ENCODE measurements at places on chromosomes 1 and 21.

DNA sequence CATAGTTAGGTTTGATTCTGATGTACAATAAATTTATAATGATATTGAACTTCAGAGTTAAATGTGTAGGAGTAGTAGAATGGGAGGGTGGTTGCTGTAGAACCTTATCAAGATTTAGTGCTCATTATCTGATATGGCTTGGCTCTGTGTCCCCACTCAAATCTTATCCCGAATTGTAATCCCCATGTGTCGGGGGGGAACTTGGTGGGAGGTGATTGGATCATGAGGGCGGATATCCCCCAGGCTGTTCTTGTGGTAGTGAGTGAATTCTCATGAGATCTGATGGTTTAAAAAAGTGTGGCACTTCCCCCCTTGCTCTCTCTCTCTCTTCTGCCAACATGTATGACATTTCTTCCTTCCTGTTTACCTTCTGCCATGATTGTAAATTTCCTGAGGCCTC, 265.5 kb downstream of the GRIK1 start:
- ATAC-seq = no peak

DNA sequence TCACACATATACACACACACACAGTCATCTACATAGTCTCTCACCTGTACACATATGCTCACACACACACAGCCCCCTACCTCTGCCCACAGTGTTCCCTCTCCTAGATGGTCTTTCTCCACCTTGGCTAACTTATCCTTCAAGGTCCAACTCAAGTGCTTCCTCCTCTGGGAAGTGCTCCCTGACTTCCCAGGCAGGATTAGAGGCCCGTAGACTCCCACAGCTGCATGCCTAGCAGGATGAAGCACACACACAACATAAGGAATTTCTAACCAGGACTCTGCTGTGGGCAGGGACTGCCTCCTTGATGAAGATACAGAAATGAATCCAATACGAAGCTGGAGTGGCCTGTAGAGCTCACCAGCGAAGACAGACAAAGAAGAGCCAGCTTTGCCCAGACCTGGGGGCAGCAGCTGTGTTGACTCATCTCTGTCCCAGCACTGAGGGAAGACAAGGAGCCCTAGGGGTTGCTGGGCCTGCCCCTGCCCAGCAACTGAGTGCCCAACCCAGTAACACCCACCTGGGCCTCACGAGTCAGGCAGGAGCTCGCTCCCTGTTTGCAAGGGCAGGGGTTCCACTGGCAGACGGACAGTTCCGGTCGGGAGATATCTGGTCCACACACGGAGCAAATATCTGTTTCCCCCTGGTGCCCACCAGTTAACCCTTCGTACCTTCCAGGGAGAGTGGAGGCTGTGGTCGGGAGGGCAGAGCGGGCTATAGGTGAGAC, 100.8 kb downstream of the DMRTB1 start:
- ATAC-seq = no peak

- ATAC-seq = no peak
These were observed 24.2 kb downstream of the OLFML2B start for GRCh38 chr1:161999301-162000052.

DNA sequence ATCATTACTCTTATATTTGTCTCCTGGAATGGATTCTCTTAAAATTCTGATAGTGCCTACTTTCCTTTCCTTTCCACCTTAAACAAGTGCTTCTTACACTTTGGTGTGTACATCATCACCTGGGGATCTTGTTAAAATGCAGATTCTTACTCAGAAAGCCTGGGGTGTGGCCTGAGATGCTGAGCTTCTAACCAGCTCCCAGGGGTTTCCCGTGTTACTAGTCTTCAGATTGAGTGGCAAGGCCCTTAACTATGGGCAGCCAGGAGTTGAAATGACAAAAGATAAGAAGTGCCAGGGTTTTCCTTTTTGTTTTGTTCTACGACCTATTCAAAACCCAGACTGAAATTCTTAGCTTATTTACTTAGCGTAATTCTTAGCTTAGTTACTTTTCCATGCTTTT, 159.2 kb downstream of the HFM1 start:
- no peak for ATAC-seq

DNA sequence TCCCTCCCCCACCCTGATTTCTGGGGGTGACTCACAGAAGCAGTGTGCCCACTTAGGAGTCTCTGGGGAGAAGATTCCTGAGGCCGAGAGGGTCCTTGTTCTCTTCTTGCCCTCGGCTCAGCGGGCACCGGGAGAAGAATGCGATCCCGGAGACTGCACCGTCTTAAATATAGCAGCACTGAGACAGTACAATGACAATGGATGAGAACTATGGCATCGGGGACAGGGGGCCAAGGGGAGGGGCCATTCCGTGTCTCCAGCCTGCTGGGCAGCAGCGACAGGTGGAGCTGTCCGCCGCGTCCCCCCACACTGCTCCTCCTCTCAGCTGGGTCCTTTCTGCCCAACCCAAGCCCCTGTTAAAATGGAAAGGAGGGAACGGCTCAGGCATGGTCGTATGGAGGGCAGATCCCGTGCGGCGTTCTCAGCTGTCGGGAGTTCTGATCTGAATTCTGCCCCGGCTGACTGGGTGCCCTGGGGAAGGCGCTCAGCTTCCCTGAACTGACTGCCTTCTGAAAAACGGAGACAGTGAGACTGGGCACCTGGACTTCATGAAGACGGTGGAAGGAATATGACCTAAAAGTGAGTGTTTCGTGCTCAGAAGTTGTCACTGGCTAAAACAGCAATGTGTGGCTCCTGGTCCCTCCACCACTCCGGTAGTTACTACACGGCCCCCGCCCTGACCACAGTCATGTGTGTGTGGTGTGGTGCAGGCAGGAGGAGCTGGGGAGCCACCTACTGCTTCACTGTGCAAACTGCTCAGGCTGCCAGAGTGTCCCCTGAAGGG, at the start of gene MYOM3:
MYOM3 (minus strand) TSS at position 140 of the 784 bp plus-strand sequence. CDS start 3,499 bp downstream, outside the sequence.
- ATAC-seq = peak; percentile 79
